Pons (tissue), 1 donor: ENCODE measurements at places on chromosomes 7 and 10.
A peak's percentile ranks its signal among the peaks of the same experiment; 100 is the strongest.

DNA sequence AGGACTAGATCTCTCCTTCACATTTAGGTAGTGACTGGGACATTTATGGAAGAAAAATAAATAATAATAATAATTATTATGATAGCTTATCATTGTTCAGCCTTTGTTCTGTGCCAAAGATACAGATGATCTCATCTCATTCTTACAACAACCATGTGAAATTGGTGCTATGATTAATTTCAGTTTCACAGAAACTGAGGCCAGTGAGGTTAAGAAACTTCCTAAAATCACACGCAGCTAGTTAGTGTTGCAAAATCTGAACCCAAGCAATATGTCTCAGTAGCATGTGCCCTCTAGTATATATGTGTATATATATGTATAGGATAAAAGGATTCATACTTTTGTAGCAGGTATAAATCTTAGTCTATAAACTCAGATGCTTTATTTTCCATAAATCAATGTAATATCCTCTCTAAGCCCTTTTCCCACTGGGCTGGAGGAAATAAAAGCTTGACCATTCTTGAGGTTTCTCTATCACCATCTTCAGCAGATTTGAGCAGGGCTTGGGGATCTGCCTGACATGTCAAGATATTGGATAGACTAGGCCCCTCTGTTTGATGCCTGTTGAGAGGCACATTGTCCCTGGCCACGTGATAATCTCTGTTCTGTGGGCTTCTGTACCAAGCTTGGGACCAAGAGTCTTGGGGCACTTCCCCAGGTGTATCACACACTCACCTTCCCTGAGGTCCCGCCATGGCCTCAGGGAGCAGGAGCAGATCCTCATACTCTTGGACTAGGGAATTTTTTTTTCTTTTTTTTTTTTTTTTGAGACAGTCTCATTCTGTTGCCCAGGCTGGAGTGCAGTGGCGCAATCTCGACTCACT, 172.6 kb upstream of the NRP1 start:
- DNase-seq, result no peak

- DNase-seq, result no peak
Observed at GRCh38 chr7:137958470-137959431, 43.1 kb downstream of the CREB3L2 start.

GRCh38 chr10:63323701-63324494, 141.9 kb downstream of the JMJD1C start:
- no peak for DNase-seq

GRCh38 chr7:157613575-157614322, 276.9 kb downstream of the DNAJB6 start:
- no peak for DNase-seq

- no peak for DNase-seq
Observed at GRCh38 chr7:110646804-110647203, 444.1 kb upstream of the LRRN3 start.

DNA sequence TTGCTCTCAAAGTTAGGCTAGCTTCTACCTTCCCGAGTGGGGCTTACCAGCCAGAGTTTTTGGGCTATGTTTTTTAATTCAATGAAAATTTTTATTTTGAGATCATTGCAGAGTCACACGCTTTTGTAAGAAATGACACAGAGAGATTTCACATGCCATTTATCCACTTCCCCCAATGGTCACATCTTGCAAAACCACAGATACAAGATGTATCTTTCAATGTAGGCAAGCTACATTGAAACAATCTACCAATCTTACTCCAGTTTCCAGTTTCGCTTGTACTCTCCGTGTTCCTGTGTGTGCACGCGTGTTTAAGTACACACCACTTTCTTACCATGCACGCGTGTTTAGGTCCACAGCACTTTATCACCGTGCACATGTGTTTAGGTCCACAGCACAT, 89.4 kb upstream of the LEP start:
- DNase-seq, result no peak

DNA sequence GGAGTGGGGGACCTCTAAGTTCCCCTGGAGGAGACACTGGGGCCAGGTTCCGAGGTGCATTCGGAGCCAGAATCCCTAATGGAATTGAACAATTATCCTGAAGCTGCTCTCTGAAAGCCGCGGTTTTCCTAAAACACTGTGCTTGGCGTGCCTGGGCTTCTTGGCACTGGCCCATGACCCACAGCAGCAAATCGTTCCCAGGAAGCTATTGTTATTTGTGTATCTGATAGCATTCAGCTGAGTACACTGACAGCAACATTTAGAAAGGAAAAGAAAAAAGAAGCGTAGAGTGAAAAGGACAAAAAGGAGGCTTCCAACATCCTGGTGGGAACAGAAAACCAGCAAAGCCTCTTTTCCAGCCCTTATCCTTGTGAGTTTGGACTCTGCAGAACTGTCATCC, 339.8 kb downstream of the FRMD4A start:
- no peak for DNase-seq

DNA sequence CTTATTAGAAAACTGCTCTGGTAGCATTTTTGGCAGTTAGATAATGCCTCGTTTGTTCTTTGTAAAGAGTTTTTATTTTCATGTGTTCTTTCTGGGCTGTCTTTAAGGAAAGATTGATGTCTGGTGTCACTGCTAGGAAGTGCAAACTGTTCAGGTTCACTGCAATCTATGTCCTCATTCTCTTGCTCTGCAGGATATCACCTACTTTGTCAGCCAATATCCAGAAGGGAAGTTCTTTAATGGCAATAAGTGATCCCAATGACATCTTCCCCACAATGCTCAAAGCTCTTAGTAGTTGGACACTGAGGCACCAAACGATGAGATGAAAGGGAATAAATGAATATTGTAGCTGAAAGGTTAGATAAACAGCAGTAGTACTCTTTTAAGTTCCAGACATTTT, 115.1 kb downstream of the AGMO start:
- peak; percentile 28 for DNase-seq

DNA sequence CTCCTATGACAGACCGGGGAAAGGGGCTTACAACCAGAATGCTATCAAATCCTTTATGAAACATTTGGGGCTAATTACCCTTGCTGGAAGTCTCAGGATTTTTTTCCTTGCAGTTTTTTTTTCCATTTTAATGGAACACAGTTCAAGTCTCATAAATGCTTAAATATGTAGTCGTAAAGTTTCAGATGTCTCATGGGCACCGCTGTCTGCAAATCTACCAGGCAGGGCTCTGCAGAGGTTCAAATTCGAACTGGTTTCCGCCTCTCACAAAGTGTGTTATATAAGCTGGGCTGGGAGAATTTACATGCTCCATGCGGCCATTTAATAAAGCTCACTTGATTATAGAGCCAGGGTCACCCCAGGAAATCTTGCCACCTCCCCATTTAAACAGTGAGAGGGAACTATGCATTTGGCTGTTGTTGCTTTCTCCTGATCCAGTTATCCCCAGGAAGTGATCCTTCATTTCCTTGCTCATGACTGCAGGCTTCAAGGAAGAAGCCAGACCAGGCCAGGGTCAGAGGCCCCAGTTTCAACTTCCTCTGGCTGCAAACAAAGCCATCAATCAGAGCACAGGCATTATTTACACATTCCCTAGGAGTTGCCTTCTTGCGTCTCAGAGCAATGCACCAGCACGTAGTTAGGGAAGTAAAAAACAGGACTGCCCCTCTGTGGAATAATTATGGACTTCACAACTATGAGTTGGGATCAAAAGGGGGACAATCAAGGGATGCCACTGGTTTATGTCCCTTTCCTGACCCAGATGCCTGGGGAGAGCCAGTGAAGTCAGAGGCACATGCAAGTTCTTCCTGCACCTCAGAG, 358.8 kb downstream of the PRPF18 start:
- DNase-seq, result peak; percentile 56

DNA sequence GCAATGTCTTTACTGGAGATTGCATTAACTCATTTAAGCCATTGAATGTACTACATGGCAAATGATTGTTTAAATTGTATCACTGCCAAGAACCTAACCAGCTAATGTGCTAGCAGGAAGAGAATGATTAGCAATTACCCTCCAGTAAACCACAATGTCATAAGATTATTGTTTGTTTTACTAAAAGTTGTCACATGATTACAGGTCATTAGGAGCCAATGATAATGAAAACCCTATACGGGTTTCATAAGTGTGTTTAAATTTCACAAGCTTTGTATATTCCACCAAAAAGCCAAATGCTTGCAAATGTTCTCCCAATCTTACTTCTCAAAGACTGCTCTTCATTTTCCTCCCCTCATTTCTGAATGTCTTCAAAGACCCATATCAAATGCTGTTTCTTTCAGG, 76.5 kb upstream of the PPP1R3C start:
- no peak for DNase-seq

DNA sequence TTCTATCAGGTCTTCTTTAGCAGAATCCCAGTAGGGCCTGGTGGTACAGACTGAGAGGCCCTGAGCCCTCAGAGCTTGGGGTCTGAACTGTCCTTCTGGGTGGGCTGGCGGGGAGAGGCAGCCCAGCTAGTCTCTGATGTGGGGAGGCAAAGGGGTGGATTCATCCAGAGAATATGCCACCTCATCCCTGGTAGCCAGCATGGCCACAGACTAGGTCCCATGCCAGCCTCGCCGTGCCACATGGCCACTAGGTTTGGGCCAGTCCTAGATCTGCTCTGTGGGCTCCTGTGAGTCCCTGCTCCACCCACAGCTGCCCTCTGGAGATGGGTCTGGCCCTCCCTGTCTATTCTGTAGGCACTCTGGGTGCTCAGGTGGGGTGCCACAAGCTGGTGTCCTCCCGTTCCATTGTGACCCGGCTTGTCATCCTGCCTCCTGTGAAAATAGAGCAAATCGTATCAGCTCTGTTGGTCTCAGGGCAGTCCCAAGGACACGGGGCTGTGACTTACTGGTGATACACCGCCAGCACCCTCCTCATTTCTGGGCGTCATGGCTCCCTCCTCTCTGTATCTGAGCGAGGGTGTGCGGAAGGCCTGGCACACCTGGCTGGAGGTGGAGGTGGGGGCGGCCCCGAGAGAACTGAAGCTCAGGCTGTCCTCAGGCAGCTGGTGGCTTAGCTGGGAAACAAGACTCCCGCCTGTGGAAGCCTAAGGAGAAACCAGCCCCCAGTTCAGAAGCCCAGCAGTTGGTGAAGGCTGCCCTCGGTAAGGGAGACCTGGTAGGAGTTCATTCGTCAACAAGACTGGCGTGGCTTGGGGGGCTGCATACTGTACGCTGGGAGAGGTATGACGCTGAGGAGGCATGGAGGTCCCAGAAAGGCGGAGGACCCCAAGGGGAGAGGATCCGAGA, 33.3 kb downstream of the UNC5B start:
- no peak for DNase-seq

DNA sequence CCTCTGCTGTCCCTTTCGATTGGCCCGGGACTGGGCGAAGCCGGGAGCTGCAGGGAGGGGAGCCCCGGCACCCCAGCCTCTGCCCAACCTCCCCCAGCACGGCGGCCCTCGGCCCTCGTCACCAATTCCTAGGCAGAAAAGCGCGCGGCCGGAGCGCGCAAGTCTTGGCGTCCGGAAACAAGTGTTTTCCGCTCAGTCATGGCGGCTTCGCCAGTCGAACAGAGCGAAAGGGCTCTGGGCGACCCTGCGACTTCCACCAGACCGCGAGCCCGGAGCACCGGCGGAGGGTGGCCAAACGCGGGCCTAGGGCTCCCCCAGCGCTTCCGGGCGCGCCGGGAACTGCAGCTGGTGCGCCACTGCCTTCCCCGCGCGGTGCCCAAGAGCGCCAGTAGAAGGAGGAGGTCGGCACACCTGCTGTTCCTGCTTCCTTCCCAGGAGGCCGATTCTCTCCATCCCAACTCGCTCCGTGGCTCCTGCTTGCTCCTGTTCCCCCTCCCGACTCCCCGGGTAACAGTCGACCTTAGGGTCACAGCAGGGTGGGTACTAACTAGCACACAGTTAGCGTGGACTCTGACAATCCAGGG, 729.9 kb downstream of the ZWINT start:
- peak; percentile 50 for DNase-seq

- no peak for DNase-seq
Observed at GRCh38 chr7:40297741-40298311, 163.0 kb downstream of the SUGCT start.

DNA sequence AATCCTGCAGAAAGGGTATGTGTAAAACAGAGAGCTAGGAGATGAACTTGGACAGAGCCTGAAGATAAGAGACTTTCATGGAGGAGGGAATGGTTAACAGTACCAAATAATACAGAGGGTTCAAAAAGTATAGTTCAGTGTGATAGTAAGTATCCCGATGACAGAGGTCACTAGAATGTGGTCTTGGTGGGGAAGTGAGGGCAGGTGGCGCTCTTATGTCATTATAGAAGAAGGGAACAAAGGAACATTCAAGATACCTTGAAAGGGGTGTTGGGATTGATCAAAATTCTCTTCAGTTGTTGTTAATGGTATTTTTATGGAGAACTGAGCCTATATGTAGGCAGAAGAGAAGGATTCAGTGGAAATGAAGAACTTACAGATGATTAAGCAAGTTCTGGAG, 312.5 kb downstream of the SUGCT start:
- DNase-seq, result no peak

DNA sequence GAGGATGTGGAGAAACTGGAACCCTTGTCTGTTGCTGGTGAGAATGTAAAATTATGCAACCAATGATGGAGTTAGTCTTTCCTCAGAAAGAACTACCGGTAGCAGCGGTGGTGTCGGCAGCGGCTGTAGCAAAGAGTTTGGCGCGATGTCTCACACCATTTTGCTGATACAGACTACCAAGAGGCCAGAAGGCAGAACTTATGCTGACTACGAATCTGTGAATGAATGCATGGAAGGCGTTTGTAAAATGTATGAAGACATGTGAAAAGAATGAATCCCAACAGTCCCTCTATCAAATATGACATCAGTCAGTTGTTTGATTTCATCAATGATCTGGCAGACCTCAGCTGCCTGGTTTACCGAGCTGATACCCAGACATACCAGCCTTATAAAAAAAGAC, 10.6 kb downstream of the CLEC2L start:
- no peak for DNase-seq

GRCh38 chr7:73769481-73770001, 529 bp downstream of the CLDN3 start:
- DNase-seq, result no peak

- DNase-seq, result no peak
Observed at GRCh38 chr7:7805511-7806153, 87.2 kb upstream of the RPA3 start.

DNA sequence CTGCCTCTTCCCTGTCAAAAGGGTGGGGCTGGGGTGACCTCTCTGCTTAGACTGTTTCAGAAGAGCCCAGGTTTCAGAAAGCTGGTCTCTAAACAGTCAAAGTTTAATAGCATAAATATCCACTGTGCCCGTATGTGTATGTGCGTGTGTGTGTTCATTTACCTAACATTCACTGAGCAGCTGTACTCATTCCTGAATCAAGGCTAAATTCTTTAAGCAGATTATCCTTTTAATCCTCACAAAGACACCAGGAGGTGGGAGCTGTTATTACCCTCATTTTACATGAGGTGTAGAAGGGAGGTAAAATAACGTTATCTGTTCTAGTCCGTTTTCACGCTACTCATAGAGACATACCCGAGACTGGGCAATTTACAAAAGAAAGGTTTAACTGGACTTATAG, 72.2 kb downstream of the RSU1 start:
- no peak for DNase-seq

- DNase-seq, result no peak
Observed at GRCh38 chr10:128062331-128062880, 63.8 kb downstream of the MKI67 start.

- no peak for DNase-seq
Observed at GRCh38 chr10:59793919-59794318, 40.7 kb upstream of the MRLN start.
